ENCODE measurements at places on chromosomes 6 and 20. TPM values are rescaled to one million over a fixed set of nuclear protein-coding genes. Genes with fewer than 3 reads are reported as not detected.
A peak's percentile ranks its signal among the peaks of the same experiment; 100 is the strongest.

NKAIN4 gene
- total RNA-seq = not detected

GRCh38 chr6:131258816-131259476, 123.7 kb downstream of the AKAP7 start:
- DNase-seq = no peak

ARFGEF3 gene
- 0.47 TPM for total RNA-seq

- no peak for DNase-seq
Observed at GRCh38 chr6:50116797-50117542, 67.2 kb upstream of the DEFB112 start.

- no peak for DNase-seq
Observed at GRCh38 chr6:42269974-42270510, 52.4 kb upstream of the MRPS10 start.

- DNase-seq = no peak
Observed at GRCh38 chr6:131948692-131949619, 2.2 kb downstream of the CCN2 start.

IDH3B gene
- 121 TPM for total RNA-seq

GINS1 gene
- total RNA-seq = 43.2 TPM

DNA sequence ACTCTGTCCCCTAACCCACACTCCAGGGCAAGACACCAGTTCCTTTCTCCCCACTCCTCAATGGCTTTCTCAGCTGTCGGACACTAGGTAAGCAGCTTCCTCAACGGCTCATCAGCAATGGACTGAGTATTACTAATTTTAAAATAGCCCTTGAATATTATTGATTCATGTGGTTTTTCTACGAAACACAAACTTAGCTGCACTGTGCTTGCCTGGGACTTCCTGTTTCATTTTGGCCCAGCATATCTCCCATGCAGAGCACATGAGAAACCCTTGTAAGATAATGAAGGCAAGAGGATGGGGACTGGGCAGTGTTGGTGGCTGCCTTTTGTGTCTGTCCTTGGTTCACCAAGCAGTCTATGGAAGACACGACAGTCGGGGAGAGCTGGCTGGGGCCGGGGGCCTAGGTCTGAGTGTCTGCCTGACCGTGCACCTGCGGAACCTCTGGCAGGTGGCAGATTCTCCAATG, 48.9 kb downstream of the RNASET2 start:
- DNase-seq = peak; percentile 74

DNA sequence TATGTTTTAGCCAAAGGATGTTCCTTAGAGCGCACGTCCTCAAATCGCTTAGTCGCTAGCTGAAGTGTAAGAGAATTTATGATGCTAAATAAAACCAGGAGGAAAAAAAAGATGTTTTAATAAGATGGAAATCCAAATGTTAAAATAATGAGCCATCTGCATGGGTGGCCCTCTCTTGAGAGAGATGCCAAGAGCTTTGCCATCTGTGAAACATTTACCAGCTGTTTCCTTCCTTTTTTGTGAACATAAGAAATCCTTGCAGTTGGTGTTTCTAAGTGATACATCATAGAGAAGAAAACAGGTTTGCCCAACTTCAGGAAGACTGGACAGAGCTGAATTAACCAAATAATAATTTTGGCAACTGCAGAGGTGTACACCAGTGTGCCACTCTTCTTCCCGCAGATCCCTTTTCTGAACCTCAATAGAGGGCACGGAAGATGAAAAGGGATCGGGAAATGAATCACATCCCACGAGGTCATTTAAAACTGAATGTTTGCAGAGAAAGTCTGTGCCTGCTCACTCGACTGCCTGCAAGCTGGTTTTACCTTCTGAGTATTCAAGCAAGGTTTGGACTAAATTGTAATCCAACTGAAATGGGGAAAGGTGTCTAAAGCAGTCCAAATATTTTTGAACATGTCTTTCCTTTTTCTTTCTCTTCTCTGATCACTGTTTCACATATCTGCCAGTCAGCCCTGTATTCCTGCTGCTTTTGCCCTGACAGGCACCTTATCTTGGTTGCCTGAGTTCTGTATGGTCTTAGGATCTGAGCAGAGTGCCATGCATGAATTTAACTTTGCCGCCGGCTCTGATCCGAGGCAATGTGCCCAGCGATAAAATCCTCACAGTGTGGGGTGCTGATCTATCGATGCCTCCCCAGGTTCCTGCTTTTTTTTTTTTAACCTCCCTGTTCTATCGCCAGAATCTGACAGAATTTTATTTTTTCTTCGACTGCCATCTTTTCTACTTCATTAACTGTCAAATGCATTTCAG, 35.5 kb upstream of the TSHZ2 start:
- no peak for DNase-seq

Data from activated CD4-positive, alpha-beta T cell treated with anti-CD3 and anti-CD28 coated beads, Interleukin-2, amount 10 ng/mL, durations not matched to agents 24 days and 14 days (primary cell).